ENCODE measurements at places on chromosomes 6 and 20.

- no peak for DNase-seq
Measured at GRCh38 chr6:161169696-161170095, 104.2 kb downstream of the AGPAT4 start.

DNA sequence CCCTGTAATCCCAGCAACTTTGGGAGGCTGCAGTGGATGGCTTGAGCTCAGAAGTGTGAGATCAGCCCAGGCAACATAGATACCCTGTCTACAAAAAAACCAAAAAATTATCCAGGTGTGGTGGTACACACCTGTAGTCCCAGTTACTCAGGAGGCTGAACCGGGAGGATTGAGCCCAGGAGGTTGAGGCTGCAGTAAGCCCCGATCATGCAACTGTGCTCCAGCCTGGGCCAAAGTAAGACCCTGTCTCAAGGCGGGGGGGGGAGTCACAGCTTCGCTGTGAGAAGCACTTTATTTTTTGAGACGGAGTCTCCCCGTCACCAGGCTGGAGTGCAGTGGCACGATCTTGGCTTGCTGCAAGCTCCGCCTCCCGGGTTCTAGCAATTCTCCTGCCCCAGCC lies 54.2 kb downstream of the EZR start:
- DNase-seq: no peak

DNA sequence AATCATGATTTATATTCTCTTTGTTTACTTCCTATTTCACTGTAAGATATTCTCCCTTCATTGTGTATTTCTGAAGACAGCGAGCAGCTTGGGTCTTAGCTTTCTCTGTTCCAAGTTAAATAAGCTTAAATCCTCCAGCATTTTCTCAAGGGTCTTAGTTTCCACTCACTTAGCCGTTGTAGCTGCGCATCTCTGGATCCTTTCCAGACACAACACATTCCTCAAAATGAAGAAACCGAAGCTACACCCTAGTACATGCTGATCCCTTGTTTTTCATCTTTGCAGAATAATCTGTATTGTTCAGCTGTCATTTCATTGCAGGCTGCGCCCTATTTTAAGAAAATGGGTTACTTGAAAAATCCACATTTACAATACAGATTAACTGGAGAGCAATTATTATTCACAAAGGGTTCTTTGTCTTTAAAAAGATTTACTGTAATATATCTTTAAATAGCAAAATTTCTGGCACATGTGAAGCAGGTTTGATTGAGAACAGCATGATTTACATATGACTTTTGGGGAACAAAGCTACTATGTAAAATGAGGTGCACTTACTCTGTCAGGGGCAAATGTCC lies 375.8 kb downstream of the QKI start:
- no peak for DNase-seq

DNA sequence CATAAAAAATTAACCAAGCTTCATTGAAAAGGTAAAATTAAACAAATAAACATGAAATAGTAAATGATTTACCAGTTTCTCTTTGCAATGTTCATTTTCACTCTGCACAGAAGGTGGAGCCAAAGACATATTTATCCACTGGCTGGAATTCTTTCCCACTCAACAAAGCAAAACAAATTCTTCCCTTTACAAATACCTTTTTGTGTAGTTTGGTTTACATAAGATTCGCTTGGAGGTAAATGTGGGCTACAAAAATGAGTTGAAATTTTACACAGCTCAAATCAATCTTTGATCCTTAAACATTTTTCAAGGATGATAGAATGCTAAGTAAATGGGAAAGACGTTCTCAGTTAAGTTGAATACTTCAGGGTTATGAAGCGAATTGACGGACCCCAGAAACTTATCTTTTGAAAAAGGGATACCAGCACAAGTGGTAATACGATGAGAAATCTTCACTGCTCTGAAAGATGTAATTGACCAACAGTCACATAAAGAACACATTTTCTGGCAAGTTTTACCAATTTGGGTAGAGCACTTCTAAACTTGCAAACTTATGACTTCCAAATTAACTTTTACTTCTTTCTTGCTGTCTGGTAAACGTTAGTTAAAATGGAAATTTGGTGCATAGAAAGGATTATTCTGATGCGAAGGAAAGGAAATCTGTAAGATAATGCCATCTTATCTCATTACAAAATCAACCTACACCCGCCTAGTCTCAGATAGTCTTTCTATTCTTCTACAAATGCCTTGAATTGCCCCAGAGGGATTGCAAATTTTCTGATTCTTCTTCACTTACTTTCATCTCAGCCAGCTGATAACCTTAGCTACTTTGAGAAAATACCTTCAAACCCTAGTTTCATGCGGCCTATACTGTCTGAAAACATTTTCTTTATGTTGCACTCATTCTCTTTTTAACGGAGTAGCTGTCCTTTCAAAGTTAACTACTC lies 4.7 kb upstream of the GJA1 start:
- DNase-seq: no peak
